Bronchus fibroblast of lung (primary cell): ENCODE measurements at places on chromosomes 11 and 22. TPM values are rescaled to one million over a fixed set of nuclear protein-coding genes. Genes with fewer than 3 reads are reported as not detected.

Gene MGAT3
- under 0.01 and 0.17 TPM in 2 replicates for total RNA-seq

Gene KRTAP5-10
- total RNA-seq, result not detected in 2 replicates

Gene NRGN
- total RNA-seq, result 6.6 and 7.1 TPM in 2 replicates

Gene OR6T1
- total RNA-seq, result not detected in 2 replicates

Gene UBQLNL
- total RNA-seq, result under 0.01 and 0.17 TPM in 2 replicates

Gene PAX6
- total RNA-seq, result not detected in 2 replicates

Gene ANO5
- total RNA-seq, result under 0.01 TPM in 1 of 2 replicates, not detected in the other

Gene MAPK8IP1
- 8.8 and 11.6 TPM in 2 replicates for total RNA-seq

Gene VPREB1
- not detected in 2 replicates for total RNA-seq

Gene MED19
- total RNA-seq, result 25.4 and 36.4 TPM in 2 replicates

Gene PHLDA2
- 67.4 and 71.9 TPM in 2 replicates for total RNA-seq

Gene C11orf65
- 0.34 and 0.89 TPM in 2 replicates for total RNA-seq

Gene TRIM48
- not detected in 2 replicates for total RNA-seq

Gene C11orf16
- total RNA-seq, result not detected in 2 replicates

Gene NFAM1
- not detected in 2 replicates for total RNA-seq

Gene CALCA
- total RNA-seq, result not detected in 2 replicates

Gene KRTAP5-3
- not detected in 2 replicates for total RNA-seq

Gene MMP13
- not detected in 2 replicates for total RNA-seq

Gene HEPACAM
- under 0.01 TPM in 1 of 2 replicates, not detected in the other for total RNA-seq

Gene OR51E2
- total RNA-seq, result not detected in 2 replicates

Gene OR8D1
- not detected in 2 replicates for total RNA-seq

Gene ANO9
- under 0.01 TPM in 1 of 2 replicates, not detected in the other for total RNA-seq

Gene MAP6
- total RNA-seq, result 0.34 and 0.59 TPM in 2 replicates

Gene ARHGAP8
- total RNA-seq, result not detected in 2 replicates

Gene FIBIN
- total RNA-seq, result 8.8 and 12.1 TPM in 2 replicates

Gene KRTAP5-2
- total RNA-seq, result not detected in 2 replicates

Gene OR52N4
- total RNA-seq, result not detected in 2 replicates

Gene SPDYC
- not detected in 2 replicates for total RNA-seq

Gene MUC5AC
- not detected in 2 replicates for total RNA-seq

Gene HORMAD2
- total RNA-seq, result not detected in 2 replicates

Gene MPZL3
- 0.30 and 0.34 TPM in 2 replicates for total RNA-seq

Gene PRODH
- not detected in 2 replicates for total RNA-seq

Gene MISFA
- total RNA-seq, result 0.34 TPM in 1 of 2 replicates, not detected in the other

Gene TAF1D
- 77.7 and 93.0 TPM in 2 replicates for total RNA-seq

Gene SLC37A2
- total RNA-seq, result 4.9 and 5.0 TPM in 2 replicates

Gene LDHAL6A
- 0.17 TPM in 1 of 2 replicates, not detected in the other for total RNA-seq

Gene APOBEC3A
- not detected in 2 replicates for total RNA-seq

Gene OR4D5
- not detected in 2 replicates for total RNA-seq

Gene RCN1
- total RNA-seq, result 235 and 275 TPM in 2 replicates

Gene PDE2A
- total RNA-seq, result 0.17 and 0.30 TPM in 2 replicates

Gene LRRC56
- 0.30 and 0.34 TPM in 2 replicates for total RNA-seq

Gene FGF4
- total RNA-seq, result not detected in 2 replicates

Gene TEAD1
- total RNA-seq, result 44.7 and 52.3 TPM in 2 replicates

Gene MTNR1B
- not detected in 2 replicates for total RNA-seq

Gene FOLR3
- total RNA-seq, result not detected in 2 replicates

Gene LRRC32
- total RNA-seq, result 2.1 and 2.4 TPM in 2 replicates

Gene PLA2G3
- 5.2 and 6.7 TPM in 2 replicates for total RNA-seq

Gene MMP8
- total RNA-seq, result not detected in 2 replicates

Gene CSF2RB
- not detected in 2 replicates for total RNA-seq

Gene NAA40
- 8.8 and 10.6 TPM in 2 replicates for total RNA-seq
